ENCODE measurements at places on chromosomes 7 and 10. TPM values are rescaled to one million over a fixed set of nuclear protein-coding genes. Genes with fewer than 3 reads are reported as not detected.

The AUTS2 gene
- 89.5 TPM for total RNA-seq

- H3K27ac ChIP-seq, result no peak overlapping the region
- H3K27me3 ChIP-seq, result peaks cover 3% of the 10 kb centered on the region
- peaks cover 18% of the 10 kb centered on the region for H3K4me1 ChIP-seq
- H3K4me3 ChIP-seq, result peak overlapping the region; percentile 95
- peaks cover 4% of the 10 kb centered on the region for H3K36me3 ChIP-seq
- no peak for DNase-seq
Observed at GRCh38 chr7:96322847-96323461, 1.1 kb upstream of the SLC25A13 start.

DNA sequence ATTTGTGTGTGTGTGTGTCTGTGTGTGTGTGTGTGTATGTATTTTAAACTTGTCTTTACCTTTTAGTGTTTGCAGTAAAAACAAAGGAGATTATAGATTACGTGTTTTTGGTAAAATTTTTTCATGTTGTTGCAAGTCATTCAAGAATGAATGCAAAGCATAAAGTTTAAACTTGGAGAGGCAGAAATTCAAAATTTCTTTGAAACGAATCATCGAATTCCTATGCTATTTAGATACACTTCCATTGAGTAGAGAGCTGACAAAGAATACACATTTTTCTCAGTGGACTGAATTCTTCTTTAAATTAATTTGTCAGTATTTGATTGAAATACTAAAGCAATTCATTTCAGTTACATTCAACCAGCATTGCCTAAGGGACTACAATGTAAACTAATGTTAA lies 66.0 kb upstream of the HDAC9 start:
- no peaks in the 10 kb centered on the region for H3K4me1 ChIP-seq
- H3K36me3 ChIP-seq, result no peaks in the 10 kb centered on the region
- H3K27me3 ChIP-seq, result peaks cover 10% of the 10 kb centered on the region
- DNase-seq, result no peak
- no peak overlapping the region for H3K27ac ChIP-seq

The PTF1A gene
- total RNA-seq, result not detected

DNA sequence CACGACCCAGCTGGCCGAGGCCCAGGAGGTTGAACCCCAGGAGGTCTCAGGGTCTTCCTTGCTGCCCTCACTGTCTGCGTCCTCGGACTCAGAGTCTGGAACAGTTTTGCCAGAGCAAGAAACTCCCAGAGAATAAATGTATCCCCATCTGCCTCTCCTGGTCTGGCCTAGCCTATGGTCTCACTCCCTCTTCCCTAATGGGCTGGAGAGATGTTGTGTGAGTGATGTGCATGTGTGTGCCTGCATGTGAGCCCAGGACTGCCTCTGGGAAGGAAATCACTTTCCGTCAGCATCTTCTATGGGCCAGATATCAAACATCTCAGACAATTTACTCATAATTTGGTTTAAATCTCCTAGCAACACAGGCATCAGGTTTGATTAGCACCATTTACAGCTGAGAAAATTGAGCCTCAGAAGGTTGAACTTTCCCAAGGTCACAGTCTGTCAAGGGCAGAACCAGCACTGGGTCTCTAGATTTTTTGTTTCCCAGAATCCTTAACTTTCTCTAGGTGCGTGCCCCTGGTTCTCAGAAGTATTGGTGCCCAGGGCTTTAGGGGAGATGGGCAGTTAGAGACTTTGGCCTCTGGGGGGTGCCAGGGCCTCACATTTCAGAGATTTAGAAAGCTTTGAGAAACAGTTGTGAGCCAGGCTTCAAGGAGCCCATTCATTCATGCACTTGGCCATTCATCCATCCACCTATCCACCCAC lies 4.9 kb downstream of the TMEM270 start:
- H3K4me3 ChIP-seq, result no peak overlapping the region
- DNase-seq, result no peak

The CPXM2 gene
- total RNA-seq, result 0.18 TPM

DNA sequence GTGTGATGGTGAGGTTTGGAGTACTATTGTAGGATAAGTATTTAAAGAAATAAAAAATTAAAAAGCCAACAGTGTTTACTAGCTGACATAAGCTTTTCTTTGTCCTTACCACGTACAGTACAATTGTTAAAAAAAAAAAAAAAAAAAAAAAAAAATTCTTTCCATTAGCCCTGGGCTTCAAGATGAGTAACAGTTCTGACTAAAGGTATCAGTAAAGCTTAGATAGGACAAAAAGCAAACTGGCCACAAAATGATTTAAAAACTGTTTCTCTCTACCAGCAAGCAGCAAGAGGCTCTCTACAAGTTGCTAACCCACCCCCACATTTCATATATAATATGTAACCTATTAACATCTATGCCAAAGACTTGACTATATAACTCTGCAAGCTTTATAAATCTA lies 17.5 kb downstream of the HYCC1 start:
- H3K27ac ChIP-seq, result no peak overlapping the region
- H3K4me3 ChIP-seq, result no peak overlapping the region
- peaks cover 4% of the 10 kb centered on the region for H3K36me3 ChIP-seq
- peaks cover 28% of the 10 kb centered on the region for H3K4me1 ChIP-seq
- H3K27me3 ChIP-seq, result no peaks in the 10 kb centered on the region
- no peak for DNase-seq

GRCh38 chr10:78663721-78664120 lies 405.0 kb upstream of the ZMIZ1 start:
- DNase-seq, result no peak
- H3K36me3 ChIP-seq, result peaks cover 5% of the 10 kb centered on the region
- no peak overlapping the region for H3K27ac ChIP-seq
- no peak overlapping the region for H3K4me3 ChIP-seq

- no peaks in the 10 kb centered on the region for H3K4me1 ChIP-seq
- H3K36me3 ChIP-seq, result no peaks in the 10 kb centered on the region
- H3K4me3 ChIP-seq, result no peak overlapping the region
- DNase-seq, result no peak
- no peaks in the 10 kb centered on the region for H3K27me3 ChIP-seq
- no peak overlapping the region for H3K27ac ChIP-seq
Observed at GRCh38 chr7:87048839-87049238, 10.6 kb downstream of the ELAPOR2 start.

The XRCC2 gene
- total RNA-seq, result 0.50 TPM

- no peak for DNase-seq
- no peaks in the 10 kb centered on the region for H3K27me3 ChIP-seq
- H3K4me3 ChIP-seq, result no peak overlapping the region
- no peak overlapping the region for H3K27ac ChIP-seq
Observed at GRCh38 chr7:35722054-35722849, 27.3 kb upstream of the HERPUD2 start.

DNA sequence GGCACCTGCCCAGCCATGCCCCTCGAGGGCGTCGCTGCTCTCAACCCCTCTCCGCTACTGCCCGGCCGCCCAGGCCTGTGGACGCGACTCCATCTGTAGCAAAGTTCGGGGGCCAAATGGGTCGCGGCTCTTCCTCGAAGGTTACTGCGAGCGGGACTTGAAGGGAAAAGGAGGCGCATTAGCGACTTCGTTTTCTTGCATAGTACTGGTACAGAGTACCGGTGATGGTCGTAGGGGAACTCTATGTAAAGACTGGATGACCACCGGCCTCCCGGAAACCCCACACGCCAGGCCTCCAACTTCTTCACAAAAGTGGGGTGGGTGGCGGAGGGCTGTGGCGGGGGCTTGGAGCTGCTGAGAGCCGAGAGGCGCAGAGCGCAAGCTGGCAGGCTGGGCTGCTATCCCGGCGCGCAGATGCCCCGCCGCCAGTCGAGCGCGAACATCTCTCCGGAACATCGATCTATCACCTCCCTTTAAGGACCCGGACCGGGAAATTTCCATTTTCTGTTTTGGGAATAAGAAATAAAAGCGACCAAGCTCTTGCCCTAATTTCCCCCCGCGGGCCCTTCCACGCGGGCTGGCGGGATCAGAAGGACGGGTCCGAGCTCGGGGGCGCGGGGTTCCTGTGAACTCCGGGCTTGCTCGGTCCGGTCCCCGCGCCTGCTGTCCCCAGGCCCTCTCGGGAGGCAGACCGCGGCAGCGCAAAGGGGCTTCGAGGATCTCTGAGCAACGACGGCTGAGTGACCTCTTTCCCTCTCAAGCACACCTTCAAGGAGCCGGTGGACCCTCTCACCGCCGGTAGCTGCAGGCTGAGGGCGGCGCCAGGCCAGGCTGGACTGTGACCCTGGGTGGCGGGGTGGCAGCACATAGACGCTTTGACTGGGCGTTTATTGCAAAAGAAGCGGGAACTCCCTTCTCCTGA lies 12.2 kb upstream of the FEZF1 start:
- no peak overlapping the region for H3K4me3 ChIP-seq
- H3K27me3 ChIP-seq, result peaks cover 40% of the 10 kb centered on the region
- no peak overlapping the region for H3K27ac ChIP-seq
- DNase-seq, result no peak
- no peaks in the 10 kb centered on the region for H3K36me3 ChIP-seq
- H3K4me1 ChIP-seq, result no peaks in the 10 kb centered on the region

DNA sequence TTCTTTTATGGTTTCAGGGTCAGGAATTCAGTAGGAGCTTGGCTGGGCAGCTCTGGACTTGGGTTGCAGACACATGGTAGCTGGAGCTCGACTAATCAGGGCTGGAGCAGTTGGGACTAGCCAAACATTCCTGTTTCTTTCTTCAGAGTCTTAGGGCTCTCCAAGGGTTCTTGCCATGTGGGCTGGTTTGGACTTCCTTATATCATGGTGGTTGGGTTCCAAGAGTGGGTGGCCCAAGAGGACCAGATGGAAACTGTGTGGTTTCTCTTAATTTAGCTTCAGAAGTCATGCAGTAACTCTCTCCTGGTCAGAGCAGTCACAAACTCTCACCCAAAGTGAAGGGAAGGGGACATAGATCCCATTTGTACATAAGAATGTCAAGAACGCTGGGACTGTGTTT lies 270.1 kb upstream of the FZD1 start:
- H3K27me3 ChIP-seq, result no peaks in the 10 kb centered on the region
- H3K36me3 ChIP-seq, result no peaks in the 10 kb centered on the region
- H3K27ac ChIP-seq, result no peak overlapping the region
- no peak overlapping the region for H3K4me3 ChIP-seq

DNA sequence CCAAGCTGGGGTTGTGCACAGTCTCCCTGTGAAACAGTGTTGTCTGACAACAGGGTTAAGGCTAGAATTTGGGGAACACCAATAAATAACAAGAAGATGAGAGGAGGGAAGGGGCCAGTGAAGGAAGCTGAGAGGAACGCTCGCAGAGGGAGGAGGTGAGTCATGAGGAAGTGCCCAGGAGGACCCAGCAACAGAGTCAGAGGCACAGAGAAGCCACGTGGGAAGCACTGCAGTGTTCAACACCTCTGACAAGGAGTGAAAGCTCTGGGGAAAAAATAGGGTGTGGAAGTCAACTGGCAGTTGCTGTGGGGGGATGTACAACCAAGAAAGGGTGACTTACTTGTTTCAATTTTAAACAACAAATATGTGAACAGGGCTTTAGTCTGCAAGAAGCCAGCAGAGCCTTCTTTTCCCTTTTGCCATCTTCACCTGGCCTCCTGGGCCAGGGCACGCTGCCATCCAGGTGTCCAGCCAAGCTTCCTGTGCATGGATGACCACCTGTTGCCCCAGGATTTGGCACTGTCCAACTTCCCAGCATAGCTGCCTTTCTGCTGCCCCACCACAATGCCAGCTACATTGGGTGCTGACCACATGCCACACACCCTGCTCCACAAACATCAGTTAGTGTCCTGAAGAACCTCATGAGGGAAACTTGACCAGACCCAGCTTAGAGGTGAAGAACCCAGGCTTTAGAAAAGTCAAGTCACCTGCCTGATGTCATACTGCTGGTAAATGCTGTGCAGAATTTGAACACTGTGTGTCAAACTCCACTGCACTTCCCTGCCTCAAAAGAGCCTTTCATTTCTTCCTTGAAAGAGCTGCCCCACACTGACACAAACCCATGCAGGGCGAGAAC lies 69.6 kb downstream of the ATXN7L1 start:
- H3K4me1 ChIP-seq, result peaks cover 49% of the 10 kb centered on the region
- H3K27me3 ChIP-seq, result no peaks in the 10 kb centered on the region
- H3K36me3 ChIP-seq, result peaks cover 2% of the 10 kb centered on the region
- H3K27ac ChIP-seq, result peak overlapping the region; percentile 82
- H3K4me3 ChIP-seq, result peak overlapping the region; percentile 47
- no peak for DNase-seq

GRCh38 chr10:27223964-27224363 lies 16.6 kb downstream of the ACBD5 start:
- no peak overlapping the region for H3K27ac ChIP-seq
- H3K36me3 ChIP-seq, result peaks cover 8% of the 10 kb centered on the region
- peaks cover 10% of the 10 kb centered on the region for H3K4me1 ChIP-seq
- no peak overlapping the region for H3K4me3 ChIP-seq
- H3K27me3 ChIP-seq, result no peaks in the 10 kb centered on the region

The PRSS1 gene
- not detected for total RNA-seq

- H3K27ac ChIP-seq, result peak overlapping the region; percentile 78
- H3K36me3 ChIP-seq, result peaks cover 18% of the 10 kb centered on the region
- peaks cover 50% of the 10 kb centered on the region for H3K4me1 ChIP-seq
- H3K27me3 ChIP-seq, result no peaks in the 10 kb centered on the region
- DNase-seq, result no peak
Observed at GRCh38 chr7:150465414-150465813, 15.0 kb downstream of the GIMAP8 start.

The HNRNPF gene
- 144 TPM for total RNA-seq

The PILRA gene
- total RNA-seq, result 3.1 TPM

The OR9A2 gene
- not detected for total RNA-seq

GRCh38 chr10:99537086-99537988 lies 4.6 kb downstream of the NKX2-3 start:
- peaks cover 81% of the 10 kb centered on the region for H3K27me3 ChIP-seq
- no peak overlapping the region for H3K27ac ChIP-seq
- DNase-seq, result no peak
- H3K4me3 ChIP-seq, result no peak overlapping the region
- H3K36me3 ChIP-seq, result peaks cover 3% of the 10 kb centered on the region

The EGFR gene
- total RNA-seq, result not detected

GRCh38 chr10:87598700-87599099 lies 61.0 kb upstream of the PAPSS2 start:
- H3K4me1 ChIP-seq, result peaks cover 4% of the 10 kb centered on the region
- no peaks in the 10 kb centered on the region for H3K36me3 ChIP-seq
- no peak for DNase-seq
- no peak overlapping the region for H3K27ac ChIP-seq

GRCh38 chr7:130154501-130155317 lies 50.5 kb downstream of the TMEM209 start:
- no peaks in the 10 kb centered on the region for H3K27me3 ChIP-seq
- DNase-seq, result no peak
- H3K4me3 ChIP-seq, result no peak overlapping the region
- no peak overlapping the region for H3K27ac ChIP-seq
- H3K4me1 ChIP-seq, result no peaks in the 10 kb centered on the region

The SPAM1 gene
- total RNA-seq, result not detected

GRCh38 chr10:113958631-113959382 lies 84.9 kb upstream of the ADRB1 start:
- peaks cover 26% of the 10 kb centered on the region for H3K4me1 ChIP-seq
- peak overlapping the region; percentile 74 for H3K27ac ChIP-seq
- no peaks in the 10 kb centered on the region for H3K27me3 ChIP-seq
- H3K4me3 ChIP-seq, result no peak overlapping the region
- no peak for DNase-seq

- no peak overlapping the region for H3K4me3 ChIP-seq
- H3K27me3 ChIP-seq, result peaks cover 53% of the 10 kb centered on the region
- DNase-seq, result no peak
- H3K36me3 ChIP-seq, result peaks cover 2% of the 10 kb centered on the region
Observed at GRCh38 chr7:131944556-131945069, 388.2 kb upstream of the PODXL start.

The PLAC9 gene
- not detected for total RNA-seq

- no peak overlapping the region for H3K27ac ChIP-seq
- H3K36me3 ChIP-seq, result peaks cover 6% of the 10 kb centered on the region
- H3K4me3 ChIP-seq, result peak overlapping the region; percentile 74
- no peak for DNase-seq
- H3K4me1 ChIP-seq, result peaks cover 10% of the 10 kb centered on the region
- peaks cover 18% of the 10 kb centered on the region for H3K27me3 ChIP-seq
Observed at GRCh38 chr7:54664235-54665228, 94.5 kb downstream of the SEC61G start.

GRCh38 chr10:8417631-8418030 lies 363.1 kb downstream of the GATA3 start:
- no peak for DNase-seq
- peak overlapping the region; percentile 93 for H3K27ac ChIP-seq
- peaks cover 7% of the 10 kb centered on the region for H3K36me3 ChIP-seq

Measured in T-helper 17 cell (primary cell).